HepG2 (cell line): ENCODE measurements at places on chromosomes 1 and 21. TPM values are rescaled to one million over a fixed set of nuclear protein-coding genes. Genes with fewer than 3 reads are reported as not detected.

Gene ZNF124
- 6.3 and 9.7 TPM in 2 replicates for polyA plus RNA-seq

Gene DCDC2B
- polyA plus RNA-seq = not detected in 2 replicates

Gene CELA2B
- polyA plus RNA-seq = not detected in 2 replicates

Gene LCE3E
- not detected in 2 replicates for polyA plus RNA-seq

Gene SIPA1L2
- 0.01 and 0.03 TPM in 2 replicates for polyA plus RNA-seq

Gene GJA9
- 0.08 TPM in 1 of 2 replicates, not detected in the other for polyA plus RNA-seq

Gene ADAMTS5
- not detected in 2 replicates for polyA plus RNA-seq

Gene RGS8
- not detected in 2 replicates for polyA plus RNA-seq

Gene LINGO4
- 0.05 TPM in 2 replicates for polyA plus RNA-seq

Gene S100B
- polyA plus RNA-seq = not detected in 2 replicates

Gene OR10Z1
- not detected in 2 replicates for polyA plus RNA-seq

Gene OR2T29
- polyA plus RNA-seq = not detected in 2 replicates

Gene CD101
- 0.05 TPM in 1 of 2 replicates, not detected in the other for polyA plus RNA-seq

Gene ETV3L
- polyA plus RNA-seq = not detected in 2 replicates

Gene SPRR2B
- polyA plus RNA-seq = not detected in 2 replicates

Gene FOXD2
- polyA plus RNA-seq = 0.01 and 0.03 TPM in 2 replicates

Gene SMIM11
- 6.8 and 18.9 TPM in 2 replicates for polyA plus RNA-seq

Gene ZBTB8A
- polyA plus RNA-seq = 0.82 and 1.3 TPM in 2 replicates

Gene PAQR6
- polyA plus RNA-seq = 1.4 and 2.0 TPM in 2 replicates

Gene OR2L2
- not detected in 2 replicates for polyA plus RNA-seq

Gene VWA5B1
- not detected in 2 replicates for polyA plus RNA-seq

Gene SAMD11
- 0.09 TPM in 1 of 2 replicates, not detected in the other for polyA plus RNA-seq

Gene PLA2G2D
- polyA plus RNA-seq = not detected in 2 replicates

Gene TAF12
- 15.7 and 16.3 TPM in 2 replicates for polyA plus RNA-seq

Gene TTC3
- 45.8 and 55.7 TPM in 2 replicates for polyA plus RNA-seq

Gene PLPP3
- polyA plus RNA-seq = 49.7 and 51.9 TPM in 2 replicates

Gene FCRL6
- not detected in 2 replicates for polyA plus RNA-seq

Gene ACOT11
- polyA plus RNA-seq = 2.6 and 2.8 TPM in 2 replicates

Gene MYOC
- polyA plus RNA-seq = not detected in 2 replicates

Gene CCDC185
- polyA plus RNA-seq = not detected in 2 replicates

Gene RHBDL2
- polyA plus RNA-seq = 1.6 and 3.3 TPM in 2 replicates

Gene DIRAS3
- not detected in 2 replicates for polyA plus RNA-seq

Gene UBXN10
- 0.05 and 0.07 TPM in 2 replicates for polyA plus RNA-seq

Gene GSTM5
- not detected in 2 replicates for polyA plus RNA-seq

Gene CYP4A22
- not detected in 2 replicates for polyA plus RNA-seq

Gene SCNM1
- polyA plus RNA-seq = 16.3 and 17.5 TPM in 2 replicates

Gene OR14C36
- not detected in 2 replicates for polyA plus RNA-seq

Gene MTOR
- polyA plus RNA-seq = 24.6 and 31.8 TPM in 2 replicates

Gene NOS1AP
- 1.9 and 2.0 TPM in 2 replicates for polyA plus RNA-seq

Gene NIBAN1
- polyA plus RNA-seq = not detected in 2 replicates

Gene TPTE
- polyA plus RNA-seq = not detected in 2 replicates

Gene PRAMEF15
- polyA plus RNA-seq = not detected in 2 replicates
